ENCODE measurements at places on chromosomes 1 and 21.

GRCh38 chr1:84834419-84835064 is 58.5 kb downstream of the LPAR3 start:
- peak; percentile 87 for DNase-seq

GRCh38 chr1:210332719-210333398 is 4.2 kb downstream of the HHAT start:
- peak; percentile 97 for DNase-seq

DNA sequence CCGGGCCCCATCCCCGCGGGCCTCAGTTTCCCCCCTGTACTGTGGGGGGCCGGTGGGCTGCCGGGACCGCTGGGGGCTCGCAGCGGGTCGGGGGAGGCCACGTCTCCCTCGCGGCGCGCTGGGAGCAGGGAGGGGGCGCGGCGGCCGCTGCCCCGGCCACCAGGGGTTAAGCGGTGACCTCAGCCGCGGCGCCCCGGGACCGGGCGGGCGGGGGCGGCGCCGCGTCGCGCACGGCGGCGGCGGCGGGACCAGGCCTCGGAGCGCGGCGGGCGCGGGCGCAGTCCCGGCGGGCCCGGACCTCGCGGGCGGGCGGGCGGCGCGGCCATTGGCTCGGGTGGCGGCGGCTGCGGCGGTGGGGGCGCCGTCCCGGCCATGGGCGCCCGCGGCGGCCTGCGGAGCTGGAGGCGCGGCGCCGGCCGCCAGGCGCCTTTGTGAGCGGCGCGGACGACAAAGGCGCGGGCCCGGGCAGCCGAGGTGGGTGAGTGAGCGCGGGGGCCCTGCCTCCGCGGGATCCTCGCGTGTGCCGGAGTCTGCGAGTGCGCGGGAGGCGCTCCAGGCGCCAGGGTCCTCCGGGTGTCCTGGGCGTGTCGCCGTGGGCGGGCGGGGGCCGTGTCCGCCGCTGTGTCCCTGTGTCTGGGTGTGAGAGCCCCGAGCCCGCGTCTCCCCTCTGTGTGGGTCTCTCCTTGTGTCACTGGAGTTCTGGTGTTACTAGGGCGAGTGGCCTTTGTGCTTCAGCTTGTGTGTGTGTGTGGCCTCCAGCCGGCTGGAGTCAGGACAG is at the start of gene ARHGEF10L:
Gene ARHGEF10L, plus strand, starts transcription at position 222 of the 778 bp plus-strand sequence. CDS start 40,898 bp downstream, outside the sequence.
- no peak for DNase-seq

GRCh38 chr1:23008901-23009300 is 6.8 kb downstream of the TEX46 start:
- no peak for DNase-seq

- DNase-seq, result peak; percentile 28
Measured at GRCh38 chr1:161791904-161792655, 26.0 kb downstream of the ATF6 start.

DNA sequence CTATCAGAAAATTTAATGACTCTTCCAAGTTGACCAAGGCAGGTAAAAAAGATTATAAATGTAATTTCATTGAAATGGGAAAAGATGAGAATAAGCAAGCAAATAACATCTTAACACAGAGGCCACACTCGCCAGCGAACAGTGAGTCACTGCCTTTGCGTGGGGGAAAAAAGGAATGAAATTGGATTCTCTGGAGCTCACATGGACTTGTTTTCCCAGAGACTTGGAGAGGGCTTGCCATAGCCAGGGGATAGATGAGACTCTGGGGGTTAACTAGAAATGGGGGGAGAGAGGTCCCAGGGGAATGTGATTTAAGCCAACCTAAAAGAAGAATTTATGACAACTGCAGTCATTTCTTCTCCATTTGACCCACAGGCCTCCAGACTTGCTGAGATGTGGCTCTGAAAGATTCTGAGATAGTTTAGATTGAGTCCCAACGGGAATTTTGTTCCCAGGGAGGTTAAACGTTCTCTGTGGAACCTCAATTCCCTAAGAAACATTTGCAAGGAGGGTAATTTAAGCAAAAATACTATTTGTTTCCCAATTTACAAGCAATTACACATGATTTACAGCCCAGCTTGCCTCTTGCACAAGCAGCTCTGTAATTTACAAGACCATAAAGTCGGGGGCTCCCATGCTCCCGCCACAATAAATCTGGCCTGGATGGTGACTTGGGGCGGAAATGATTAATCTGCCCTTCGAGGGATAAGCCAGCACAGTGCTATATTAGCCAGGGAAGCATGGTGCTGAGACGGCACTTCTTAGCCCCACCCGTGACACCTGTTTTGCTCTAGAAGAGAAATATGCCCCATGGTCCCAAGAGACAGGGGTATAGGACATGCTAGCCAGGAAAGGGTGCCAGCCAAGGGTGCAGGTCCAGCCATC is 68.8 kb downstream of the GRIK3 start:
- DNase-seq, result no peak

DNA sequence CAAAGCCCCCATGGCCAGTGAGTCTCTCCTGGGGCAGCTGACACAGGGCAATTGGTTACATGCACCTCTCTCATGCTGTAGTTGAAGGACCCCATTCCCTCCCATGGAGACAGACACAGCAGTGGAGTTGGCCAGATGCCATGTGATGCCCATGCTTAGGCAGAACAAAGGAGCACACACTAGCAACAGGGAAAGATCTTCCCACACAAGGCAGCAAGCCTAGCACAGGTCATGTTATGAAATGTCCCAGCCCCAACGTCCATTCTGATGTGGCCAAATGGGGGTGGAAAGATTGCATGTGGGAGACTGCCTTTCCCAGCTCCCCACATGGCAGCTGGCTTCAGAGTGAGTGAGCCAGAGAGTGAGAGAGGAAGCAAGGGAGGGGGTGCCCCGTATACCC is 34.5 kb downstream of the AADACL4 start:
- DNase-seq, result no peak

- no peak for DNase-seq
Measured at GRCh38 chr1:44588551-44589210, 85.6 kb downstream of the TMEM53 start.

DNA sequence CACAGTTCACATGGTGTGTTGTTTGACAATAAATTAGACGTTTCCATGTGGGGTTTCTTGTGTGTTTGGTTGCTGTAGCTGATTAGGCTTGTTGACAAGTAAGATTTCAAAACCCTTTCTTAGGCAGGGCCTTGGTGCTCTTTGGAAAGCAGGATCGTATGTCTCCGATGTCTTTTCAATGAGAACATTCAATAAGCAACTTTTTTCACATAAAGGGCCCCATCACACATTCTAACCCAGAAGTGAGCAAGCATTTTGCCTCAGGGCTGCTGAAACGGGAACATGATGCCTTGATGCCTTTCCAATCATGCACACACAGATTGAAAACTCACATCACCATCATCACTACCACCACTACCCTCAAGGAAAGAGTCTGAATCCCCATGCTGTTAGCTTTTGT is 33.1 kb downstream of the LPAR3 start:
- DNase-seq, result no peak

DNA sequence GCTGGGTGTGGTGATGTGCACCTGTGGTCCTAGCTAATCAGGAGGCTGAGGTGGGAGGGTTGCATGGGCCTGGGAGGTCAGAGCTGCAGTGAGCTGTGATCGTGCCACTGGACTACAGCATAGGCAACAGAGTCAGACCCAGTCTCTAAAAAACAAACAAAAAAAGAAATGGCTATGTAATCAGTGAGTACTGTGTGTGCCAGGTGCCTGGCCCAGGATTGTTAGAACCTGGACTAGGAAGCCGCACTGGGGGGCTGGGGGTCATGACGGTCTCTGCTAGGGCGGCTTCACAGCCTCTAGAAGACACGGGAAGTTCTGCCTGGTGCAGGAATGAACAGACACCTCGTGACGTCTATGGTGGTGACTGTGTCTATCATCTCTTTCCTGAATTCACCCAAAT is 8.5 kb downstream of the TMEM9 start:
- no peak for DNase-seq

Measured in MCF 10A (cell line).